ENCODE measurements at places on chromosomes 5 and 9. TPM values are rescaled to one million over a fixed set of nuclear protein-coding genes. Genes with fewer than 3 reads are reported as not detected.
A peak's percentile ranks its signal among the peaks of the same experiment; 100 is the strongest.

GRCh38 chr5:176692839-176693476, 45.7 kb downstream of the TSPAN17 start:
- DNase-seq: no peak

DNA sequence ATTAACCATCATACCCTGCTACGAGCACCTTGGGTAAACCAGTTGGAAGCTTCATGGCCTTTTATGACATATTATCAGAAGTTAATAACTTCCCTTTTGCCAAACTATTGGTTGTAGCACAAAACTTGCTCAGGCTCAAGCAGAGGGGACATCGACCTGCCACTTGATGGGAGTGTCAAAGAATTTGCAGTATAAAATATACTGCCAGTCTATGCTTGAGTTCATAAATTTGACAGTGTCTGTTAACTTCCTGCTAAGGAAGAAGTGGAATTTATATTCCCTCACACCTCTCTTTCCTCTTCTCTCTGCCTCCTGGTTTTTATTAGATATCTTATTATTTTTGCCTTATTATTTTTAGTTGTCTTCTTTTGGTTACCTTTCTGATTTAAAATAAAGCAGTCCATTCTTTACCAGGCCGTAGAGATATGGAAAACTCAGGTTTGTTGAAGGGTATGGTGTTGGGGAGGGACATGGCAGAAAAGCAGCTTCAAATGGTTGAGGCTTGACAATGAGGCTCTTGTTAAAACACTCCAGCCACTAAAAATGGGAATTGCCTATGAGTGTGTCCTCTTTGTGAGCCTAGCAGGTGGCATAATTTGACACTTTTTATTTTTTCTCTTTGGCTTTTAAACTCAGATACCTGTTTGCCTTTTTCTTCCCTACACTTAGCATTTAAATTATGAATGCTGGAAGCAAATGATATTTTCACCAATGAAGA, 298.0 kb downstream of the DOCK8 start:
- no peak for DNase-seq

DNA sequence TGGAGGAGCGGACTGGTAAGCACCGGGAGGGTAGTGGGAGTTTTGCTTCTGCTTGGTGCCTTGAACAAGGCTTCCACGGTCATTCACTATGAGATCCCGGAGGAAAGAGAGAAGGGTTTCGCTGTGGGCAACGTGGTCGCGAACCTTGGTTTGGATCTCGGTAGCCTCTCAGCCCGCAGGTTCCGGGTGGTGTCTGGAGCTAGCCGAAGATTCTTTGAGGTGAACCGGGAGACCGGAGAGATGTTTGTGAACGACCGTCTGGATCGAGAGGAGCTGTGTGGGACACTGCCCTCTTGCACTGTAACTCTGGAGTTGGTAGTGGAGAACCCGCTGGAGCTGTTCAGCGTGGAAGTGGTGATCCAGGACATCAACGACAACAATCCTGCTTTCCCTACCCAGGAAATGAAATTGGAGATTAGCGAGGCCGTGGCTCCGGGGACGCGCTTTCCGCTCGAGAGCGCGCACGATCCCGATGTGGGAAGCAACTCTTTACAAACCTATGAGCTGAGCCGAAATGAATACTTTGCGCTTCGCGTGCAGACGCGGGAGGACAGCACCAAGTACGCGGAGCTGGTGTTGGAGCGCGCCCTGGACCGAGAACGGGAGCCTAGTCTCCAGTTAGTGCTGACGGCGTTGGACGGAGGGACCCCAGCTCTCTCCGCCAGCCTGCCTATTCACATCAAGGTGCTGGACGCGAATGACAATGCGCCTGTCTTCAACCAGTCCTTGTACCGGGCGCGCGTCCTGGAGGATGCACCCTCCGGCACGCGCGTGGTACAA, 556 bp downstream of the PCDHGC3 start:
- DNase-seq: peak; percentile 55

The FRMD3 gene
- 0.53 TPM for total RNA-seq

DNA sequence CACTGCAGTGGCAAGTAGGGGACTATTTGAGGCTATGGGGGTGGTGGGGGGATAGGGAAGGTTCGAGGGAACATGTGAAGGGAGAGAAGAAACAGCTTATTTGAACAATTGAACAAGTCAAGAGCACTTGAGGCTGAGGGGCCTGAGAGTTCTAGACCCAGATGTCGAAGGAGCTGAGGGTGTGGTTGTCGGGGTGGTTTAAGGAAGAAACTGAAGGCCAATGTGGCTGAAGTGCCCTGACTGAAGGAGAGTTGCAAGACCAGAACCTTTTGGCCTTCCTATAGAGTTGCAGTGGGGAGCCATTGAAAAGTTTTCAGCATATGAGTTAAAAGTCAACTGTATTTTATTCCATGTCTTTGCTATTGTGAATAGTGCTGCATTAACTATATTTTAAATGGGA, 19.1 kb downstream of the FOCAD start:
- no peak for DNase-seq

The CLIC3 gene
- not detected for total RNA-seq

All from left lobe of liver (tissue), 2 donors.